ENCODE measurements at places on chromosomes 5 and 9. TPM values are rescaled to one million over a fixed set of nuclear protein-coding genes. Genes with fewer than 3 reads are reported as not detected.

DNA sequence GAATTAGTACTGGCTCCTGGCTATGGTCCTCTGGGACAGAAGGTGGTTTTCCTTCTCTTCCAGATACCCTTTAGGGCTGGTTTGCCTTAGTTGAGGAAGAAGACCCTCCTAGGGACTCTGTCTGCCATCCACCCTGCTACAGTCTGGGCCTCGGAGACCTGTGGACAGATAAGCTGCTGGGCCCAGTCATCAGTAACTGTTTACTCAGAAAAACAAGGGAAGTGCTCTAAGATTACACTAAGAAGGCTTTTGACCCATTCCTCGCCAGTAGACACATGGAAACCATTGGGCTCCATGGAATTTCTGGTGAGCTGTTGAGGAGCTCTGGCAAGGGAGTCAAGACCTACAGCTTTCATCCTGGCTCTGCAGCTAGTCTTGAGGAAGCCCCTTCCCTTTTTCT, 31.2 kb downstream of the LARP1 start:
- no peak for DNase-seq

ARSI gene
- total RNA-seq, result 5.7 TPM

SLCO6A1 gene
- not detected for total RNA-seq

BHMT2 gene
- 1.2 TPM for total RNA-seq

- DNase-seq, result no peak
These were observed 180.3 kb downstream of the SEMA6A start for GRCh38 chr5:116394186-116394867.

NMUR2 gene
- not detected for total RNA-seq

DNA sequence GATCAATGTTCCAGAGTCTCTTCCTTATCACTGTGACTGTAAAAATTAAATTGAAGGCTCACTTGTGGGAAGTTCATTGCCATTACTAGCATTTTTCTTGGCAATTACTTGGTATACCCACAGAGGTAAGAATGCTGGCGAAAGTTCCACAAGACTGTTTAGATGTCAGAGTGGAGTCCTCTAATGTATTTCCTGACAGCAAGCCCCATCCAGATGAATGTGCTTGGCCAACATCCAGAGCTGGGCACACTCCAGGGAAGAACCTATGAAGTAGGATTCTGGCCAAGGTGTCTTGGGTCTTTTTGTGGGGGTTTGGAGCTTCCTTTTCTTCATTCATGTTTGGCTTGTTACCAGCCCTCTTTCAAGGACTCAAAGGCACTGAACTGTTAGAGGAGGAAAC, 473.6 kb downstream of the DMAC1 start:
- no peak for DNase-seq

C5orf52 gene
- not detected for total RNA-seq

MSX2 gene
- not detected for total RNA-seq

DNA sequence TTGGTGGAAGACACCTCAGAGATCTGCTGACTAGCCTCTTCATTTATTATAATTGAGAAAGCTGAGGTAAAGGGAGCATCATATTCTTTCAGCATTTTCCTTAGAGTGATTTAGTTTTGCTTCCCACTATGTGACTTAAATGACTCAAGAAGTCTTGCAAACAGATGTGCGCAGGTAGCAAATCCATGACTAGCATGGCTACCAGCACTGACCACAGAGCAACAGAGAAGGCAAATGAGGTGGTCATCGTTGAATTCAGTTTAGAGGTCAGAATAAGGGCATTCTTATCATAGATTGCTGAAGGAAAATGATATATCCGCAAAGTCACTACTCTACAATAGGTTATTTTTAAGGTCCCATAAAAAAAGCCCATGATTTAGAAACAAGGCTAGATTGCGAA, 162.2 kb downstream of the PIK3R1 start:
- no peak for DNase-seq

- DNase-seq, result no peak
These were observed 4.2 kb downstream of the FAM193B start for GRCh38 chr5:177550122-177550521.

GRCh38 chr9:115135821-115136778, 18.1 kb upstream of the TNC start:
- DNase-seq, result no peak

GRCh38 chr5:58019614-58020013, 440.3 kb downstream of the PLK2 start:
- DNase-seq, result no peak

- peak; percentile 46 for DNase-seq
These were observed 21.0 kb downstream of the NIPBL start for GRCh38 chr5:36897616-36898015.

GRCh38 chr5:56898213-56898612, 11.2 kb upstream of the SETD9 start:
- no peak for DNase-seq

GRCh38 chr9:39587844-39588499, 232.5 kb downstream of the SPATA31A1 start:
- DNase-seq, result no peak

GRCh38 chr9:76876098-76876497, 29.8 kb downstream of the PRUNE2 start:
- no peak for DNase-seq

- DNase-seq, result no peak
These were observed 13.0 kb upstream of the LCN15 start for GRCh38 chr9:136777359-136777758.

TOR1A gene
- 59.1 TPM for total RNA-seq

DNA sequence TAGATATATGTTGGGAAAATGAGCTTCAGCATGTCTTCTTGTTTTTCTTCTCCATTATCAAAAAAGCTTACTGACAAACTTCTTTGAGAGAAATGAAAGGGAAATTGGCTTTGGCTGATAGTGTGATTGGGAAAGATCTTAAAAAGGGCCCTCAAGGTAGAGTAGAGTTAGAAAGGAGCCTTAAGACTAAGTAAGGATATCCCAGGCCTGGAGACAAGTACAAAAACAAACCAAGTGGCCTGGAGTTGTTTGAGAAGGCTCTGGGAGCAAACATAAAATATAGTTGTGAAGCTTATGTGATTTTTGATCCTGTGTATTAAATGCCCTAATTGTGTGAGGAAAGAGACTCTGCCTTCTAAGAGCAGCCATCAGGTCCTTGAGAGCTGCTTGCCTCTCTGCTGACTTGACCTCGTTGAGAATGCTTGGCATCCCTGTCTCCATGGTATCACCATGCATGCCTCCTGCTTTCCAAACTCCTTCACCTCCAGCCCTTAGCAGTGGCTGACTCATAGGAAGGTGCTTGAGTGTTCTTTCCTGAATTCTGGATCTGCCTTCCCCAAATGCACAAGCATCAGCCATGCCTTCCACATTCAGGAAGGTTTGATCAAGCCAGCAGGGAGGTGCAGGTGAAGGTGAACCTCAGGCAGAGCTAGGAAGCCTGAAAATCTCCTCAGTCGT, 78.9 kb downstream of the SMARCA2 start:
- peak; percentile 70 for DNase-seq

- no peak for DNase-seq
These were observed 11.1 kb upstream of the ARAP3 start for GRCh38 chr5:141692919-141693725.

TMEM232 gene
- total RNA-seq, result 0.73 TPM

DNA sequence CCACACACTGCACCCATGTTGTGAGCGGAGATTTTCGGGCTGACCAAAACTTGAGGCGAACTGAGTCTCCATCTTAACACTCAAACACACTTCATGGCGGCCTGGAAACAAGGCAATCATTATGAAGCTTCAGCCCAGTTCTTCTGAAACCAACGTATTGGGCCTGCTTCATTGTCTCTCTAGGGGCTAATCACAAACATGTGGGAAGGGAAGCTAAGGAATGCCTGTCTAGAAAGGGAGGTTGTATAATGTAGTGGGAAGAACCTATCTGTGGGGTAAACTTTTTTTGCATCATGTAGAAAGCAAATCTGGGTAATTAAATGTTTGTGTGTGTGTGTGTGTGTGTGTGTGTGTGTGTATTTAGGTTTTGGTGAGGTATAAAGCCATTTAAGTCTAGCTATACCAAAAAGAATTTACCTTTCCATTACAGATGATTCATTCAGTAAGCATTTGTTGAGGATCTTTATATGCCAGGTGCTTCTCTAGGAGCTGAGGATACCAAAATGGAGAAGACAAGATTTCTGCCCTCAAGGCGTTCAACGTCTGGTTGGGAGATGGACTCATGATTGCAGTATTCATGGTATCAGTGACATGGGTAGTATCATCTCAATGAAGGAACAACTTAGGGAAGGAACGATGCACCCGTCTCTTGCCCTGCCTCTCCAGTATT, 29.4 kb downstream of the SLC1A3 start:
- DNase-seq, result no peak

SV2C gene
- total RNA-seq, result not detected

DIMT1 gene
- total RNA-seq, result 44.5 TPM

GRCh38 chr5:121525706-121526105, 326.0 kb upstream of the FTMT start:
- no peak for DNase-seq

- peak; percentile 11 for DNase-seq
These were observed 160.7 kb upstream of the MEF2C start for GRCh38 chr5:89043676-89044075.

DNA sequence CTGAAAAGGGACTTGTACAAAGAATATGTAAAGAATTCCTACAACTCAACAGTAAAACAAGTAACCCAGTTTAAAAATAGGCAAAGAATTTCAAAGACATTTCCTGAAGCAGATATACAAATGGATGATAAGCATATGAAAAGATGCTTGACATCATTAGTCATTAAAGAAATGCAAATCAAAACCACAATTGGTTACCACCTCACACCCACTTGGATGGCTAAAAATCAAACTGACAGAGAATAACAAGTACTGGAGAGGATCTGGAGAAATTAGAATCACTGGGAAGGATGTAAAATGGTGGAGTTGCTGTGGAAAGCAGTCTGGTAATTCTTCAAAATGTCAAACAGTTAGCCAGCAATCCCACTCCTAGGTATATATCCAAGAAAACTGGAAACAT, 12.5 kb upstream of the FOXE1 start:
- DNase-seq, result peak; percentile 70

GRCh38 chr5:141343242-141343952, at the start of gene PCDHGA3:
PCDHGA3 (plus strand) TSS chr5:141343829; CDS start chr5:141344034, 205 bp downstream.
- DNase-seq, result peak; percentile 57

- DNase-seq, result no peak
These were observed 15.5 kb upstream of the FAM120AOS start for GRCh38 chr9:93468763-93469456.

- DNase-seq, result no peak
These were observed 248.0 kb upstream of the GAS1 start for GRCh38 chr9:87195306-87195705.

Data from HFFc6 (cell line).